MG63 (cell line): ENCODE measurements at places on chromosomes 2 and 18. TPM values are rescaled to one million over a fixed set of nuclear protein-coding genes. Genes with fewer than 3 reads are reported as not detected.

- DNase-seq = peak; percentile 54
These were observed 664 bp downstream of the CAMKMT start for GRCh38 chr2:44362207-44363015.

GRCh38 chr2:208254118-208254870, 577 bp downstream of the IDH1 start:
- DNase-seq = peak; percentile 80

GRCh38 chr2:234375176-234375880, 121.6 kb downstream of the ARL4C start:
- DNase-seq = no peak

Gene PSMA8
- 0.23 TPM in 1 of 2 replicates, not detected in the other for total RNA-seq

Gene ST8SIA3
- total RNA-seq = not detected in 2 replicates
